ENCODE measurements at places on chromosomes 7 and 10. TPM values are rescaled to one million over a fixed set of nuclear protein-coding genes. Genes with fewer than 3 reads are reported as not detected.

- no peak overlapping the region for H3K4me3 ChIP-seq
- H3K36me3 ChIP-seq, result no peaks in the 10 kb centered on the region
- DNase-seq, result no peak
- no peaks in the 10 kb centered on the region for H3K27me3 ChIP-seq
- no peaks in the 10 kb centered on the region for H3K4me1 ChIP-seq
- no peak overlapping the region for H3K27ac ChIP-seq
Measured at GRCh38 chr10:110625356-110625894, 18.7 kb upstream of the RBM20 start.

The RAB11FIP2 gene
- total RNA-seq, result 19.3 TPM

The FAM180A gene
- 1.9 TPM for total RNA-seq

- no peak overlapping the region for H3K27ac ChIP-seq
- no peaks in the 10 kb centered on the region for H3K4me1 ChIP-seq
Measured at GRCh38 chr10:115355162-115355760, 262.1 kb downstream of the ATRNL1 start.

The CTNNA3 gene
- total RNA-seq, result 39.8 TPM

DNA sequence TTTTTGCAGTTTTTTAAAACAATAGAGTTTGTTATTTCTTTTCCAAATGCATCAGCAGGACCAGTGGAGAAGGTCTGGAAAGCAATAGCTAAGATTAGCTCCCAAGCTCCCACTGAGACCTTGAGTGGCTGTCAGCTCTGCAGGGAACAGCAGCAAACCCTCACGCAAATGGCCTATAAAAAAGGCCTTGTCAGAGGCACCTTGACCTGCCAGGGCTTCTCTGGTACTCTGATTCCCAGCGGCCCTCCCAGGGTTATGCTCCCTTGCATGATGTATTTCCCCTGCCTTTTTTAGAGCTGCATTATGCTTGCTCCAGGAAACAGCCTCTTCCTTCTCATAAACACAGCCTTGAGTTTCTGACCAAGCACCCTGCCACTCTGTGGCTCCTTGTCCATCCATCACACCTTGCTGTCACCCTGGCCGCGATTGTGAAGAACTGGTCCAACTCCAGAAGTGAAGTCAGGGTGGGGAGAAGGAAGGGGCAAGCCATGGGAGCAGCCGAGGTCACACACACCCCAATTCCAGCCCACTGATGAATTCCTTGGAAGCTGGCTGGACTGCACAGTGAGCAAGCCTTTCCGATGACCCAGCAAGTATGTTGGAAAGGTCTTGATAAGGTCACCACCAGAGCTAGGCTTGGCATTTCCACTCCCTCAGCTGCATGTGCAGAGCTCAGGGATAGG lies 35.3 kb upstream of the NKX2-3 start:
- H3K27ac ChIP-seq, result no peak overlapping the region
- peaks cover 2% of the 10 kb centered on the region for H3K27me3 ChIP-seq
- no peaks in the 10 kb centered on the region for H3K36me3 ChIP-seq
- no peak for DNase-seq
- no peaks in the 10 kb centered on the region for H3K4me1 ChIP-seq

GRCh38 chr10:132886211-132887099 lies 55.9 kb downstream of the CFAP46 start:
- H3K36me3 ChIP-seq, result no peaks in the 10 kb centered on the region
- peaks cover 13% of the 10 kb centered on the region for H3K27me3 ChIP-seq
- H3K4me3 ChIP-seq, result no peak overlapping the region
- H3K27ac ChIP-seq, result no peak overlapping the region

The PAX4 gene
- total RNA-seq, result not detected

DNA sequence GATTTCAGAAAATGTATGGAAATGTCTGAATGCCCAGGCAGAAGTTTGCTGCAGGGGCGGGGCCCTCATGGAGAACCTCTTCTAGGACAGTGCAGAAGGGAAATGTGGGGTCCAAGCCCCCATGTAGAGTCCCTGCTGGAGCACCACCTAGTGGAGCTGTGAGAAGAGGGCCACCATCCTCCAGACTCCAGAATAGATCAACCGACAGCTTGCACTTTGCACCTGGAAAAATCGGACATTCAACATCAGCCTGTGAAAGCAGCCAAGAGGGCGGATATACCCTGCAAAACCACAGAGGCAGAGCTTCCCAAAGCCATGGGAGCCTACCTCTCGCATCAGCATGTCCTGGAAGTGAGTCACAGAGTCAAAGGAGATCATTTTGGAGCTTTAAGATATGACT lies 14.3 kb downstream of the RPEL1 start:
- no peak overlapping the region for H3K4me3 ChIP-seq
- no peak for DNase-seq
- no peaks in the 10 kb centered on the region for H3K4me1 ChIP-seq
- H3K36me3 ChIP-seq, result no peaks in the 10 kb centered on the region

The TUBAL3 gene
- total RNA-seq, result not detected
